CD4-positive, alpha-beta T cell treated with Interleukin-21 for 1 hour (primary cell): ENCODE measurements at places on chromosomes 4 and X.

DNA sequence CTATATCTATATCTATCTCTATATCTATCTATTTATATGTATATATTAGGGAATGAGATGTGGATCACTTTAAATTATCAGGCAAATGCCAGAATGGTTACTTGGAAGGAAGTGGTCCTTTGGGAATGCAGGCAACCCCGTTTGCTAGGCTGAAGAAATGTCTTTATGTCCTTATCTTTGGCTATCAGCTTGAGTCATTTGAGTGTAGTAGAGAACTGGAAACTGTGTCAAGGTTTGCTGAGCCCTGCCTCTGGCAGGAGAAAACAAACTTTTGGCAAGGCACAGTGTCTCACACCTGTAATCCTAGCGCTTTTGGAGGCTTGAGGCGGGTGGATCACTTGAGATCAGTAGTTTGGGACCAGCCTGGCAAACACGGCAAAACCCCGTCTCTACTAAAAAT, 167.3 kb downstream of the ACTRT1 start:
- no peak for DNase-seq

DNA sequence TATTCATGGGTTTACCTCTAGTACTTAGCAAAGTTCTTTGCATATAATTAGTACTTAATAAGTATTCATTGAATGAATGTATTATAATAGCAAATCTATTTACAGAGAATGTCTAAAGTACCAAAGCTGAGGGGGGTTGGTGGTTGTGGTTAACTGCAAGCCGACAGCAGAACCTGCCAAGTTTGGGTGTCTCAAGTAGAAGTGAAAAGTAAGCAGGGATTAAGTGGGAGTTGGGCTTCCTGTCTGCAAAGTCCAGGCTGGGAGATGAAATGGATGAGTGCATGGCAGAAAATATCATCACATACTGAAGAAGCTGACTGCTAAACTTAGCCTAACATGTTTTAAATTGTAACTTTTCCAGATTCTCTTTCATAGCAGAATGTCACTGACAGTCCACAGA, 169.6 kb downstream of the CAMK2D start:
- no peak for DNase-seq

DNA sequence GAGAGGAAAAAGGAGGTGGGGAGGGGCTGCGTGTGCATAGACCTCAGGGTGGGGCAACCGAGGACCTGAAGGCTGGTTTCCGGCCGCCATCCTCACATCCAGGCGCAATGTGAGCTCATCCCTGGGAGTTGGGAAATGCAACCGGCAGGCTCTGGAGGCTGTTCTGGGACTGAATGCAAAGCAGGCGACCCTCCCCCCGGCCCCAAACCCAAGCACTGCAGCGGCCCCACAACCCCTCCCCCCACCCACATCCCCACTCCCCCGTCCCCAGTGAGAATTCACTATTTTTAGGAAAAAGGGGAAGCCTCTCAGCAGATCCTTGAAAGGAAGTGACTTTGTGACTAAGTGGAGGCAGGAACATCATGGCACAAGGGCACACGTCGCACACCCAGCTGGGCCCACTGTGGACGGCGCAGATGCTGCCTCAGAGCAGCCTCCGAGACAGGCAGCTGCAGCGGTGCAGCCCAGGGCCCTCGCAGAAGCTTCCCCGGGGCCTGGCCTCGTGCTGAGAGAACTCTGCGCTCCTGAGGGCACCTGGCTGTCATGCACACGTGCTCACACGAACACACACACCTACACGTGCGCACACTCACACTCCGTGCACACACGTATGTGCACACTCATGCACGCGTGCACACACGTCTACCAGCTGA, 1.3 kb upstream of the PDE6B start:
- no peak for DNase-seq

GRCh38 chr4:29708473-29708872, 1011.7 kb upstream of the PCDH7 start:
- no peak for DNase-seq

DNA sequence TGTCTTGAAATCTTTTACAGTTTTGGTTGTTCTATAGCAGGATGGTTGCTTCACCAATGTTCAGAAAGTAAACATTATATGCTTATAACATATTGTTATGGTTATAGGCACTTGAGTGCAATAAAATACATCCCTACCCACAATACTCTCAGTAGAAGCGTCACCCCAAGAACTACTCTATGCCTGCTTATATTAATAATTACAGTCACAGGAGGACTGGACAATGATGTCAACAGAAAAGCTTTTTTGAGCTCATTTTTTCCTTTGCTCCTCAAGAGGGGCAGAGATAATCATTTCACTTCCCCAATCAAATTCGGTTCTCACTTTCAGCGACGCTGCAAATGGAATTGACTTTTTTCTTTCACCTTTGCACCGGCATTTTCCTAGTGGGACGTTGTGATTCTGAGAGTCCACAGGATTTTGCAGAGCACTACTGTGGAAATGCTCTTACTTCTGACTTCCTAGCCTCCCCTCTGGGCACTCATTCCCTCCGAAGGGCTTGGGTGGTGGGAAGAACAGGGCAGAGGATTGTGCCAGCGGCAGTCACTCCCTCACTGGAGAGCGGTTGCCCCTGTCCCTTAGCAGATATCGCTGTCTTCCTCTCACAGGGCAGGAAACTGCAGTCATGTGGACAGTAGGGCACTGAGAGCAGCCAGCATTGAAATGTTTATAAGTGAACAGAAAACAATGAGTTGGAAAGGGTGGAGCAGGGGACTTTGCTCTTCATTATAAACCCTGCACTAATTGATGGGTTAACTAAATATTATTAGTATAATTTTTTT, 24.9 kb upstream of the SGMS2 start:
- no peak for DNase-seq

- DNase-seq = no peak
Measured at GRCh38 chrX:15931362-15931761, 76.7 kb upstream of the AP1S2 start.

GRCh38 chr4:73705721-73706120, 34.6 kb upstream of the CXCL8 start:
- DNase-seq = no peak
